Mesendoderm (in vitro differentiated cells): ENCODE measurements at places on chromosomes 11 and 22.

DNA sequence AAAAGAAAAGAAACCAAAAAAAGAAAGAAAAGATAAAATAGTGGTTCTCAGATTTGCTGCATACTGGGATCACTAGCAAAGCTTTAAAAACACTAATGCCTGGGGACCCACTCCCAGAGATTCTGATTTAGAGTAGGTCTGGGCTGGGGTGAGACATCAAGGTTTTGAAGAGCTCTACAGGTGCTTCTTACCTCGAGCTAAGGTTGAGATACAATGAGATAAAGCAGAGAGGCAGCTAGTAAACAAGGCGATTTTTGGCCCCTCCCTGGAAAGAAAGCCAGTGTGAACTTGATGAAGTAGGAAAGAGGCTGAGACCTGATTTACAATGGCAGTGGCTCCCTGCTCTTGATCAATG lies 327.6 kb upstream of the CCDC90B start:
- DNase-seq = no peak

DNA sequence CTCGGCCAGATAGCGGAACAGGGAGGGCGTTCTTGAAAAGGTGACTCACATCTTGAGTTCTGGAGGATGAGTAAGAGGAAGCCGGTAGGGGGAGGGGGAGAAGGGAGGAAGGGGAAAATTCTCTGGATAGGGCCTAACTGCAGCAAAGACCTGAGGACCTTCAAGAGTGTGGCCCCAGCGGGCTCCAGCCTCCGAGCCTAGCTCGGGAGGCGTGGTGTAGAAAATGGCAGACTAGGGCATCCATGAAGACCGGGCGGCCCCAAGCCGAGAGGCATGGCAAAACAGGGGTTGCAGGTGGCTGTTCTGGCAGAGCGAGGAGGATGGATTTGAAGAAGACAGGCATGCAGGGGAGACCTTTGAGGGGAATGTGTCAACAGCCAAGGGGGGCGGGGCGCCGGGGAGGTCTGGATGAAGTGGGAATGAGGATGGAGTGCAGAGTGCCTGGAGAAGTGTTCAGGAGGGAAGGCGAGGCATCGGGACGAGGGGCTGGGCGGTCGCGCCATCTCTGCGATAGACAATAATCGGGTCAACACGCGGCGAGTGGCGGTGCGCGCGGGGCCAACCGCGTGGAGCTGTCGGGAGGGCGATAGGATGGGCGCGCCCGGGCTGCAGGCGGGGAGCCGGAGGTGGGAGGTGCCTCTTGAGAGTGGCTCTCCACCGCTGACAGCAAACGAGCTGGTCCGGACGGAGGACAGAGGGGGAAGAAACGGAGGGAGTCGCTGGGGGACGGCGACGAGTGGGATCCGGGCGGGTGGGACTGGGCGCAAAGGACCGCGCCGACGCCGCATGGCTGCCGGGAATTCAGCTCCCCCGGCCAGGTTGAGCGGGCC lies 40.0 kb upstream of the CREB3L1 start:
- peak; percentile 95 for DNase-seq

DNA sequence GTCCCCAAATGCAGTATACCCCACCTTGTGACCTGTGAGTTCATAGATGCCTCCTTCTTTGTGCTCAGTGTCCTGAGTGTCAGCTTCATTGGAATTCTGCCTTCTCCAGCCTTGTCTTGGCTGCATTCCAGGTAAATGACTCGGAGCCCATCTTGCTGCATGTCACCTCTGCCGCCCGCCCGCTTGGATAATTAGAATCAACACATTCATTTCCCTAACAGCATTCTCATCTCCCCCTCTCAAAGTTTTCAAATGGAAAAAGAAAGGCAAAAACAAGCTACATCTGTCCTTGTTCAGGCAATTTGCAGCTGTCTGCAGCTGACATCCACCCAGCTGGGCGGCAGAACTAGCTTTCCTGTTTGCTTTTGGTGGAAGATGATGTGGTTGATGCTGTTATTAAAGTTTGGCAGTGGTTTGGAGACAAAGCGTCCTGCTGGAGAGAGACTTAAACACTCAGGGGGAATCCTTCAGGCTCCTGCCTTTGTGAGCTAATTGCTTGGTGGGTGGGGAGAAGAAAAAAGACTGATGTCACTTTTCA lies 198.8 kb upstream of the SEZ6L start:
- DNase-seq = peak; percentile 93

DNA sequence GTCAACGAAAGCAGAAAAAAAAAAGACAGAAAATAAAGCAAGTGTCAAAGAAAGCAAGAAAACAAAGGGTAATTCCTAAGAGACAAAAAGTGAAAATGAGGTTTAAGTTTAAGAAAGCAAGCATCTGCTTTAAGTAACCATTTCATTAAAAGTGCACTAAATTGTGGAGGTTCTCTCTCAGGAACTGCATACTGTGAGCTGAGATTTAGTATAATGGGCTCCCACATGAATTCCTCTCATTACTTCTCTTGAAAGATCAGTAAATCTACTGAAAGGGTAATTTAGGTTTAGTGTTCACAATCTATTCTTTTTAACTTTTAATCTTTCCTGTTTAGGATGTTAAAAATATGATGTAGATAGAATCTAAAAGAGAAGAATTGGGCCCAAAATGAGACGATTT lies 465.3 kb upstream of the ARHGAP42 start:
- DNase-seq = no peak

DNA sequence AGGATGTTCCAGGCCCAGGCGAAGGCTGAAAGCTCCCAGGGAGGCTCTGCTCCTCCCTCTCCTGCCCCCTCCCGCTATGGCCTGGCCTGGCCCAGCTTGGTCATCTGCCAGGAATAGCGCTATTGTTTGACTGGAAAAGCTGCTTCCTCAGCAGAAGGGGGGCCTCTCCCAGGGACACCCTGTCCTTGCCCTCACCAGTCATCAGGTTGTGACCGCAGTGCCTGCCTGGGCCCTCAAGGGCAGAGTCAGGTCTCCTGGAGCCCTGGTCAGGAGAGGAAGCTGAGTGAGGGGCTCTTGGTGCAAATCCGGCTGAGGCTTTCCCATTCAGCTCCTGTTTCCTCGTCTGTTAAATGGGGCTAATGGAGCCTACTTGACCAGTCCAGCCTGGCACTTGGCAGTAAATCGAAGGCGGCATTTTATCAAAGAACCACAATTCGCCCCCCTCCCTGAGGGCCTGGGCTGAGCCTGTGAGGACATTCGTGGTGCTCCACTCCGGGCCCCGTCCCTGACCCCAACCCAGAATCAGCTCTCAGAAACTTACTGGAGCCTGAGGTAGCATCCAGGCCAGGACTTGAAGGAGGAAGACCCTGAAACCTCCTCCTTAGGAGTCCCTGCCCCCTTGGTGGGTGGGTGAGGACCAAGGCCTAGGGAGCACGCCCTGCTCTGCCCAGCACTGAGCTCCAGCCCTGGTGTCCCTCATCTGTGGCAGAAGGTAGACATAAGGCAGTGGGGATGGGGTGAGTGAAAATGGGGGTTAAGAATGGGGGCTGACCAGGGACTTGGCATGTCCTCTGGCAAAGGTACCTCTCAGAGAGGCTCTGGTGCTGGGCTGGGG lies 2.0 kb upstream of the CASTOR1 start:
- peak; percentile 30 for DNase-seq

GRCh38 chr11:69007975-69008381 lies 5.1 kb downstream of the MRGPRF start:
- no peak for DNase-seq
